Mesenchymal stem cell (in vitro differentiated cells and primary cell): ENCODE measurements at places on chromosomes 11 and 22.

DNA sequence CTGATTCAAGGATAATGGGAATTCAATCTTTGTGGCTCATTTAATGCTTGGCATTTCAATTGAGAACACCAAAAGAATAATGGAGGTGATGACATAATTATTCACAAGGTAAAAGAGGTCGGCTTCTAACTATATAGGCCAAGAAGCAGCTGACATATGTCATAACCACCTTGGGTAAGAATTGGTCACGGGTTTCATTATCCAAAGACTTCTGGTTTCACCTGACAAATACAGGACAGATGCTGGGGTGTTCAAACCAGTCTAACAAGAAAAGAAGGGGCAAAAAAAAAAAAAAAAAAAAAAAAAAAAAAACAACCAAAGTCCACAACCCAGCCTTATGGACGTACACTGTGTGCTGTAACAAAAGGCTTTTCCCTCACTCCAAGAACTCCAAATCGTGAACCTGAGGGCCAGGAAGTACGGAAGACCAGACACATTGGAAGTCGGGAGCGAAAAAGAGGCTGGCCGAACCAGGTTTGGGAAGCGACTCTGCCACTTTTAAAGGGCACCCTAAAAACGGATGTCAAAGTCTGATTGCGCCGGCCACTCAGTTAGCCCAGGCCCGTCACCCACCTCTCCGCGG, 385 bp downstream of the HARBI1 start:
- peak overlapping the region; percentile 81 for H3K27ac ChIP-seq
- H3K36me3 ChIP-seq: peaks cover 11% of the 10 kb centered on the region
- peaks cover 7% of the 10 kb centered on the region for H3K4me1 ChIP-seq
- H3K27me3 ChIP-seq: no peaks in the 10 kb centered on the region
- peak overlapping the region; percentile 100 for H3K4me3 ChIP-seq

DNA sequence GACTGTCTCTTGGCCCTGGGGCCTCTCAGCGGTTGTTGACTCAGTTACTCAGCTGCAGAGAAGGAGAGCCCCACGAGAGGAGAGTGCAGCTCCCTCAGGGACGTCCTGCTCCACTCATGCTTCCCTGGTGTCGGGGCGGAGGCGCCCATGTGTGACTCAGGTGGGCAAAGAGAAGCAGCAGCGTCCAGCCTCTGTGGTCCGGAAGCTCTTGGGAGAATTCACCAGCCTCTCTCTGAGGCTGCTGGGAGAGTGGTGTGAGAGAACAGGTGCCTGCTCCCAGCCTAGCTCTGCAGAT, 25.7 kb downstream of the GLB1L2 start:
- H3K4me3 ChIP-seq: no peak overlapping the region
- no peaks in the 10 kb centered on the region for H3K27me3 ChIP-seq
- no peak overlapping the region for H3K27ac ChIP-seq
- no peak for DNase-seq
- no peaks in the 10 kb centered on the region for H3K36me3 ChIP-seq
- H3K4me1 ChIP-seq: no peaks in the 10 kb centered on the region

- H3K36me3 ChIP-seq: no peaks in the 10 kb centered on the region
- no peak overlapping the region for H3K4me3 ChIP-seq
- no peaks in the 10 kb centered on the region for H3K4me1 ChIP-seq
- no peak for DNase-seq
Observed at GRCh38 chr11:30991802-30992512, 377.6 kb downstream of the DCDC1 start.

DNA sequence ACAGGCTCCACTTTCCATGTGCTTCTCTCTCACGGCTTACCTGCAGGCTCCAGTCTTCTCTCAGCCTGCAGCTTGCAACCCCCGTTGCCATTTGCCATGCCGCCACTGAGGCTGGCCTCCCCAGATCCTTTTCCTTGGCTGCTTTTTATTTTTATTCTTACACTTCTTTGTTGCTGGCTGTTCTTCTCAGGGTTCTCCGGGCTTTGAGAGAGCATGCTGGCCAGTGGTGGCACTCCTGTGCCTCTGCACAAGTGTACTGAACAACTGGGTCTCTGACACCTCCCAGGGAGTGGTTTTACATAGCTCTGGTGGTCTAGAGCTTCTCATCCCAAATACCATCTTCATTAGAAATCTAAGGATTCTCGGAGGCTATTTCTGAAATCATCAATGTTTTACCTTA, 241.7 kb upstream of the MTNR1B start:
- no peaks in the 10 kb centered on the region for H3K4me1 ChIP-seq
- no peak for DNase-seq
- H3K4me3 ChIP-seq: no peak overlapping the region
- peaks cover 2% of the 10 kb centered on the region for H3K27me3 ChIP-seq
- H3K36me3 ChIP-seq: no peaks in the 10 kb centered on the region

- DNase-seq: no peak
- H3K36me3 ChIP-seq: no peaks in the 10 kb centered on the region
- H3K4me1 ChIP-seq: peaks cover 31% of the 10 kb centered on the region
- H3K27ac ChIP-seq: no peak overlapping the region
- no peak overlapping the region for H3K4me3 ChIP-seq
- H3K27me3 ChIP-seq: no peaks in the 10 kb centered on the region
Observed at GRCh38 chr11:94147433-94147845, 18.8 kb downstream of the PANX1 start.

DNA sequence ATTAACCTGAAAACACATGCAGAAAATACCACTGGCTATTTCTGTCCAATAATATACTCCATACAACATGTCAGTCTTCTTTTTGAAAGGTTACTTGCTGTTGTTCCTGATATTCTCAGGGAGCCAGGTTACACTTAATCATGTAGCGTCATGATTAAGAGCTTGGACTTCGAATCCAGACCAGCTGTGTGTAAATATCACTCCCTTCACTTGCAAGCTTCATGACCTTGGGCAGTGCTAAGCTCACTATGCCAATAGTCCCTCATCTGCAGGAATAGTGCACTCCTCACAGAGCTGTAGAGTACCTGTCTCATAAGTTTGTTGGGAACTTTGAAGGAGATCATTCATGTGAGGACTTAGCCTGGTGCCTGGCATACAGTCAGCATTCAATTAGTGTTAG, 1.9 kb downstream of the HTR3B start:
- H3K36me3 ChIP-seq: no peaks in the 10 kb centered on the region
- H3K27ac ChIP-seq: no peak overlapping the region
- no peaks in the 10 kb centered on the region for H3K4me1 ChIP-seq
- DNase-seq: no peak

- H3K27me3 ChIP-seq: peaks cover 24% of the 10 kb centered on the region
- peaks cover 2% of the 10 kb centered on the region for H3K4me1 ChIP-seq
- DNase-seq: no peak
Observed at GRCh38 chr22:26970809-26971394, 313.5 kb downstream of the MIAT start.

- peak overlapping the region; percentile 89 for H3K27ac ChIP-seq
- H3K36me3 ChIP-seq: no peaks in the 10 kb centered on the region
- no peaks in the 10 kb centered on the region for H3K27me3 ChIP-seq
- DNase-seq: peak; percentile 77
Observed at GRCh38 chr11:36249246-36249645, 40.0 kb downstream of the COMMD9 start.

DNA sequence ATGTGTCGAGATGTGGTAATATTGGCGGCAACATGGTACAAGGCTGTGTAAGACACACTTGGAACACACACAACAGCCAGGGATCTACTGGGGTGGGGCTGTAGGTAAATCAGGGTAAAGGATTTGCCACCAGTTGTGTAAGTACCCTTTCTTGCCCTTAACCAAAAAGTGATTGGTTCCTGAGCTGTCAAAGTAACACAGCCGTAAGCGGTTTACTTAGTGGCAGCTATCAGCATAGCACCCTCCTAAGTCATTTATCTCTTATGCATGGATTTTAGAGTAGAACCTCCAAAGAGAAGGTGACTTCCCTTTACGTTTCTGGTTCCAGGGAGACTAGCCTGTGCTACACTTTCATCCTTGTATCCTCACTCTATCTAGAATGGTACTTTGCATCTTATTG, 57.2 kb downstream of the SPECC1L start:
- peaks cover 10% of the 10 kb centered on the region for H3K36me3 ChIP-seq
- no peak overlapping the region for H3K27ac ChIP-seq
- H3K4me1 ChIP-seq: no peaks in the 10 kb centered on the region
- no peaks in the 10 kb centered on the region for H3K27me3 ChIP-seq

DNA sequence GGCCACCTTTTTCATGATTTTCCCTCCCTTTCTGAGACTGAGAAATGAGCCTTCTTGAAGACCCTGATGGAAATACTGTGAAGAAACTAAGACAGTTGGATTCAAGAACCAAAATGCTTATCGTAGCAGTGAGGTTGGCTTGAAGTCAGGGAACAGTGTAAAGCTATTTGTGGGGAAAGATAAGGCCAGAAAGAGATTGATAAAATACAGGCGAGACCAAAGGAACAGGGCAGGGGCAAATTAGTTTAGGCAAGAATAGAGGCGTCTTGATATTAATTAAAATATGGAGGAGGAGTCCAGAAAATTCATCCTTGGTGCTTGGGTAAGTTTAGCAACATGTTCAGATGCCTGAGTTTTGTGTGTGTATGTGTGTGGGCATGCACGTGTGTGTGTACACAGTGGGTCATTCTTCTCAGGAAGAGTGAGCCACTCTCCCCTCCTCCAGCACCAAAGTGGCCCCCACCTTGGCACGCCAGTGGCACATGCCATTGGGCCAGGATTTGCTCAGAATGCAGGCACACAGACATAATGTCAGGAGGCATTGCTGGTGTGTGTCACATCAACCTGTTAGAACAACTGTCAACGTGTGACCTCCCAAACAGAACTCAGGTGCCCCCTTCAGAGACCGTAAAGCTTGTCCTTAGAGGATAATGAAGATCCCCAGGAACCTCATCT, 3.9 kb upstream of the EHF start:
- DNase-seq: no peak
- H3K36me3 ChIP-seq: no peaks in the 10 kb centered on the region

- DNase-seq: no peak
- no peaks in the 10 kb centered on the region for H3K36me3 ChIP-seq
- peaks cover 40% of the 10 kb centered on the region for H3K27me3 ChIP-seq
- H3K4me1 ChIP-seq: peaks cover 17% of the 10 kb centered on the region
- H3K4me3 ChIP-seq: no peak overlapping the region
Observed at GRCh38 chr22:19710769-19711106, 3.6 kb upstream of the SEPTIN5 start.

GRCh38 chr11:10441652-10442503, 13.2 kb upstream of the AMPD3 start:
- no peaks in the 10 kb centered on the region for H3K36me3 ChIP-seq
- no peaks in the 10 kb centered on the region for H3K27me3 ChIP-seq
- no peak overlapping the region for H3K4me3 ChIP-seq
- no peak for DNase-seq

- peak; percentile 72 for DNase-seq
- H3K27me3 ChIP-seq: no peaks in the 10 kb centered on the region
Observed at GRCh38 chr11:6531267-6531752, 34.2 kb downstream of the DNHD1 start.

DNA sequence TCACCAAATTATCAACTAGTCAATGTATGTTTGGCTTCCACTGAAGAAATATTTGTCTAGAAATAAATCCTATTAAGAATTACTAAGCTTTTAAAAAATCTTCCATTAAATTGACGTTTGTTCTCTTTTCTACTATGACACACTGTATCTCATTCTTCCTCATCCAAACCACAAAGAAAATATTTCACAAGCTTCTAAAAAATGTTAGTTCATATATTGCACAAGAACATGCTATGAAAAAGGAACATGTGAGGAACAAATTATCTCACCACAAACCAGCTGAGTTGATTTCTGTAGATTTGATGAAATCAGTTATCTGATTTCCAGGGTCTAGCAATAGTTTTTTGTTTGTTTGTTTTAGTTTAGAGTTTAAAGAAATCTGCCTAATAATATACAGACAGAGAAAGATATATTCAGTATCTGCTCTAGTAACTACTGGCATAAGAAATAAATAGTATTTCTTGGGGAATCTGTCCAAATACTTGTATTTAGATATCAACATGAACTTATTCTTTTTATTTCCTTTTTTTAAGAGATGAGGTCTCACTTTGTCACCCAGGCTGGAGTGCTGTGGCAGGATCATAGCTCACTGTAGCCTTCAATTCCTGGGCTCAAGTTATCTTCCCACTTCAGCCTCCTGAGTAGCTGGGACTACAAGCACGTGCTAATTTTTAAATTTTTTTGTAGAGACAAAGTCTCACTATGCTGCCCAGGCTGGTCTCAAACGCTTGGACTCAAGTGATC, 161.7 kb downstream of the ATG16L2 start:
- H3K4me3 ChIP-seq: no peak overlapping the region
- H3K36me3 ChIP-seq: peaks cover 15% of the 10 kb centered on the region
- no peaks in the 10 kb centered on the region for H3K27me3 ChIP-seq
- no peaks in the 10 kb centered on the region for H3K4me1 ChIP-seq
- peak; percentile 90 for DNase-seq

- H3K36me3 ChIP-seq: no peaks in the 10 kb centered on the region
- H3K4me1 ChIP-seq: peaks cover 15% of the 10 kb centered on the region
Observed at GRCh38 chr11:120198787-120199469, 11.9 kb upstream of the OAF start.

DNA sequence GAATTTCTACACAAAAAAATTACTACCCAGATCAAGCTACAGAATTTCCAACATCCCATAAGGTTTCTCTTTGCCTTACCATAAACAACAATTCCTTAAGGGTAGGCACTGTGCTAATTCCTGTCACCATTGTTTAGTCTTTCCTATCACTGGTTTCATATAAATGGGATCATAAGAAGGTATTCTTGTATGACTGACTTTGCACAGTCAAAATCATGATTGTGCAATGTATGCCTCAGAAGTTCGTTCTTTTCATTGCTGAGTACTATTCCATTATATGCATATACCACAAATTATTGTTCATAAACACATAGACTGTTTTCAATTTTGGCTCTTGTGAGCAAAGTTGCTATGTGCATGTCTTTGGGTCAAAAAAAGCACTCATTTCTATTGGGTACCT, 611.6 kb upstream of the CADM1 start:
- H3K27ac ChIP-seq: no peak overlapping the region
- H3K4me1 ChIP-seq: no peaks in the 10 kb centered on the region
- no peaks in the 10 kb centered on the region for H3K36me3 ChIP-seq

DNA sequence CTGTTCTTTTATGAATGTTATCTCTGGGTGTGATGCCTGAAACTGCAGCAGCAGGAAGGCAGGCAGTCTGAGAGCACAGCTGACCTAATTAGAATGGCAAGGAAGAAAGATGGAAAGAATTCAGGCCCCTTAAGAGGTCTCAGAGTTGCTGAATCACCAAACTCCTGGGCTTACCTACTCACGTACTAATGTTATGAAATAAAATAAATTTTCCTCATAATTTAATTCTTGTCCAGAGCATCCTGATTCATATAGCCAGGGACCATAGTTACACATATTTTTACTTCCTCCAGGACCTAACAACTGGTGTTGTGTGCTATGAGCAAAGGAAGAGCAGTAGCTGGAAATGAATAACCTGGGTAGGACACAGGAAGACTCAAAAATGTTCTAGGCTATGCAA, 41.9 kb downstream of the SNX19 start:
- DNase-seq: no peak
- no peak overlapping the region for H3K4me3 ChIP-seq
- H3K27me3 ChIP-seq: no peaks in the 10 kb centered on the region
- H3K27ac ChIP-seq: peak overlapping the region; percentile 75
- H3K4me1 ChIP-seq: no peaks in the 10 kb centered on the region
